ENCODE measurements at places on chromosomes 12 and 14. TPM values are rescaled to one million over a fixed set of nuclear protein-coding genes. Genes with fewer than 3 reads are reported as not detected.
A peak's percentile ranks its signal among the peaks of the same experiment; 100 is the strongest.

DNA sequence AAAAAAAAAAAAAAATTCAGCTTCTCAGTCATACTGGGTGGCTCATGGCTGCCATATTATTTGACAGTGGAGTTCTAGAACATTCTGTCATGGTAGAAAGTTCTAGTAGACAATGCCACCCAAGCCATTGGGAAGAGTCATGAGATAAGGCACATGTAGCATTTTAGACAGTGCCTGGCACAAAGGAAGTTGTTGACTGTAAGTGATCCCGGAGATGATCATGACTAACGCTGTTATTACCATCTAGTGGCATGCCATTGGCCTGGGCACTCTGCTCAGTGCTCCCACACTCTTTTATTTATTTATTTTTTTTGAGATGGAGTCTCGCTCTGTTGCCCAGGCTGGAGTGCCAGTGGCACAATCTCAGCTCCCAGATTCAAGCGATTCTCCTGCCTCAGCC, 80.4 kb downstream of the FOXN4 start:
- DNase-seq = no peak

- DNase-seq = no peak
These were observed 157.1 kb upstream of the GRIN2B start for GRCh38 chr12:14138495-14138894.

GRCh38 chr14:59277659-59278058, 89.2 kb downstream of the DAAM1 start:
- DNase-seq = no peak

DNA sequence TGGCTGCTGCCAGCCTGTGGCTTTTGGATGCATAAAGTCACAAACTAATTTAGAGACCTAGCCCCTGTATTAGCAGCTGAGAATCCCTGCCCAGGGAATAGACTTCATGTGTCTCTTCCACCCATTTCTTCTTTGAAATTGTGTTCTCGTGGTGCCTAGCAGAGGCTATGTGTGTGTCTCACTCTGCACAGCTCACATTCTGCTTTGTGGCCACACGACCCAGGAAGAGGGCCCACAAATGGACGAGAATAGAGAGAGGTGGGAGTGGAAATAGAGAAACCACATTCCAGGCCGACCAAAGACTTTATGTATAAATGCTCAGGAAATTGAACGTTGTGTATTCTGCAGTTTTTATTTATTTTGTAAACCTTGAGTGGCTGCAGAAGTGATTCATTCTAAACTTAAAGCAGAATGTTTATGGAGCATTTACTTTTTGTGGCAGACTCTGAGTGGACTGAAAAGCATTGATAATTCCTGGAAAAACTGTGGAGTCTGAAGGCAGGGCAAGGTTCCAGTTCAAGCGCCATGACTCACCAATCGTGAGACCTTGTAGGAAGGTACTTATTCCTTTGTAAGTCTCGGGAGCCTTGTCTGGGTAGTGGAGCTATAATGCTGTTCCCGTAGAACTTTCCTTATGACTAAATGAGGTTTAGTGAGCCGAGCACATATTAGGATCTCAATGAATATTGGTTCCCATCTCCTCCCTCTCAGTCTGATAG, 9.1 kb downstream of the B4GALNT3 start:
- DNase-seq = peak; percentile 26

DNA sequence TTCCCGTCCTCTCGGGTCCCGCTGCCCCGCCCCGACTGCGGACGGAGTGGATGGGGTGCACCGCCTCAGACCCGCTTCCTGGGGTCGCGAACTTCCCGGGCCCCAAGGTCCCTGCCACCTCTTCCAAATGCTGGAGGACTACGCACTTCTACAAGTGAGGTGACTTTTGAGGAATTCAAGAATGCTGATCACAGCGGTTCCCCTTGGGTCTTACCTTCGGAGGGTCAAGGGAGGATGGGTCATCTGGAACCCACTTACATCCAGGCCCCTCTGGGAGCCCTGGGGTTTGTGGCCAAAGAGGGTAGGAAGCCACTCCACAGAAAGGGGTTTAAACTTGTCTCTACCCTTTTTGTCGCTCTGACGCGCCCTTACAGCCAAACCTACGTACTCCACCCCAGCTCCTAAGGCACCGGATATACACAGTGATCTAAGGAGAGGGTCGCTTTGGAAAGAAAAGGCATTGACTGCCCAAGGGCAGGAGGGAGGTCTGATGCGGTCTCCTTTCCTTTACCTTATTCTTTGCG, 532 bp upstream of the PRKD1 start:
- no peak for DNase-seq

DNA sequence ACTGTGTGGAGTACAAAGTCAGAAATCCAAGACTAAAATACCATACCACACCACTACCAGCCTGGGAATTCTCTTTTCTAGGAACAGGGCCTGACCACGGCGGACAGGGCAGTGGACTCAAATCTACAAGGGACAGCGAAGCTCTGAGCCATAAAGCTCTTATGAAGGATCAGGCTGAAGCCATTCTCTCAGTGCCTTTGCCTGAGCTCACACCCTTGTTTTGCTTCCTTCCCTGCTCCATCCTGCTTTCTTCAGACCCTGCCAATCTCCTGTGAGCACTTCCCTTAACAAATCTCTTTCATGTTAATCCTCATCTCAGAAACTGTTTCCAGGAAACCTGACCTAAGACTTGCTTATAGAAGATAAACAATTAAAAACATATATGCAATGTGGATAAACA, 398.5 kb downstream of the MDGA2 start:
- DNase-seq = no peak

- no peak for DNase-seq
These were observed 178.0 kb downstream of the DACT1 start for GRCh38 chr14:58815794-58816193.

GRCh38 chr12:1740161-1740948, 49.5 kb downstream of the ADIPOR2 start:
- no peak for DNase-seq

- DNase-seq = no peak
These were observed 13.3 kb downstream of the PPP2R5C start for GRCh38 chr14:101774814-101775213.

GRCh38 chr12:54967461-54967860, 17.1 kb downstream of the TESPA1 start:
- no peak for DNase-seq

TAS2R31 gene
- 0.24 TPM for polyA plus RNA-seq

CACNA2D4 gene
- polyA plus RNA-seq = 0.65 TPM

PAX9 gene
- not detected for polyA plus RNA-seq

CLEC14A gene
- polyA plus RNA-seq = 5.7 TPM

SPIC gene
- polyA plus RNA-seq = not detected

TMEM253 gene
- polyA plus RNA-seq = not detected

ERBB3 gene
- polyA plus RNA-seq = 1.4 TPM

FGF6 gene
- polyA plus RNA-seq = not detected
